ENCODE measurements at places on chromosomes 1 and 21. TPM values are rescaled to one million over a fixed set of nuclear protein-coding genes. Genes with fewer than 3 reads are reported as not detected.
A peak's percentile ranks its signal among the peaks of the same experiment; 100 is the strongest.

GRCh38 chr1:233665575-233666270, 51.8 kb downstream of the KCNK1 start:
- H3K27ac ChIP-seq = no peak overlapping the region
- no peaks in the 10 kb centered on the region for H3K4me1 ChIP-seq
- H3K27me3 ChIP-seq = no peaks in the 10 kb centered on the region
- DNase-seq = no peak
- no peaks in the 10 kb centered on the region for H3K36me3 ChIP-seq
- no peak overlapping the region for H3K4me3 ChIP-seq

GRCh38 chr1:169999331-169999741, 75.2 kb downstream of the KIFAP3 start:
- H3K36me3 ChIP-seq = no peaks in the 10 kb centered on the region
- DNase-seq = peak; percentile 24
- H3K27me3 ChIP-seq = no peaks in the 10 kb centered on the region
- no peak overlapping the region for H3K27ac ChIP-seq
- H3K4me1 ChIP-seq = peaks cover 18% of the 10 kb centered on the region

GRCh38 chr1:17717594-17718535, 37.3 kb upstream of the ACTL8 start:
- H3K4me1 ChIP-seq = no peaks in the 10 kb centered on the region
- no peak for DNase-seq
- no peak overlapping the region for H3K4me3 ChIP-seq
- H3K27ac ChIP-seq = no peak overlapping the region
- no peaks in the 10 kb centered on the region for H3K27me3 ChIP-seq
- no peaks in the 10 kb centered on the region for H3K36me3 ChIP-seq

DNA sequence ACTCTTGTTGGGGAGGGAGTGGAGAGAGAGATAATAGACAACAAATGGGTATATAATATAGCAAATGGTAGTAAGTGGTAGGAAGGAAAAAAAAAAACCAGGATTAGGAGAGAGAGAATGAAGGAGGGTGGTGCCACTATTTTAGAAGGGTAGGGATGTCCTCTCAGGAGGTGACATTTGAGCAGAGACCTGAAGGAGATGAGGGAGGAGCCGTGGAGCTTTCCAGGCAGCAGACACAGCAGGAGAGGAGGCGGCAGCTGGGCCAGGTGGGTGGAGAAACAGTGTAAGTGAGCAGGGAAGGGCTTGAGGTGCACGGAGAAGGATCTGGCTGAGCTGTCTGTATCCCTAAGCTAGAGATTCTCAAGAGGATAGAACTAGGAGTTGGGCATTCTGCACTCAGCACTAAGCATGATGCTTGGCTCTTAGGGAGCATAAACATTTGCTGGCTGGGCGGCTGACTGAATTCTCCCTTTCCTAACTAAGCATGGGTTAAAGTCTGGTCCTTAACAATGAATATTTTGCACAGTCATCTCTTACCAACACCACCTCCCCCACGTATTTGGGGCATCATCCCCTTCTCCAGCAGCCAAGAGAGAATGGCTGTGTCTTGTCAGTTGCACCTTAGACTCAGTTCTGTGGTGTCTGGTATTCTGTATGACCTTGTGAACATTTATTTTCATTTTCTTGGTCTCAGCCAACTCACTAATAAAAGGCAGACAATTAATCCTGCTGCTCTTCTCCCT, 27.6 kb upstream of the SARS1 start:
- H3K27me3 ChIP-seq = no peaks in the 10 kb centered on the region
- H3K36me3 ChIP-seq = no peaks in the 10 kb centered on the region
- H3K27ac ChIP-seq = no peak overlapping the region
- no peak overlapping the region for H3K4me3 ChIP-seq
- DNase-seq = no peak

DNA sequence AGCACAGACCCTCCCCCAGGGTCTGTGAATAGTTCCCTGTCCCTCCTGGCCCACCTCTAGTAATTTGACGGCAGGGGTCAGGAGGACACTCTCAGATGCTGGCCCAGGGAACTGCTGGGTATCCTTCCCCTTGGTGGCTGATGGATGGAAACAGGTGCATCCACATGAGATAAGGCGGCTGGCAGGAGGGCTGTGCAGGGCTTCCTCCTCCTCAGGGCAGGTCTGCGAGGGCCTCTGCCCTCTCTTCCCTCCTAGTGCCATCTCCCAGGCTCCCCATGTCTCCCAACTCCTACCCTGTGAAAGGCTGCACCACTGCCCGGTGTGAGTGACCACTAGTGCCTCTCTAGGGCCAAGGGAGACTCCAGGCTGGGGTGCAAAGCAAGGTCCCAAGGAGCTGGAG, 123.9 kb downstream of the GLIS1 start:
- no peak overlapping the region for H3K27ac ChIP-seq
- H3K4me1 ChIP-seq = no peaks in the 10 kb centered on the region
- no peaks in the 10 kb centered on the region for H3K36me3 ChIP-seq
- H3K27me3 ChIP-seq = no peaks in the 10 kb centered on the region
- H3K4me3 ChIP-seq = no peak overlapping the region

- H3K4me3 ChIP-seq = no peak overlapping the region
- H3K36me3 ChIP-seq = peaks cover 41% of the 10 kb centered on the region
- H3K27me3 ChIP-seq = no peaks in the 10 kb centered on the region
- peaks cover 15% of the 10 kb centered on the region for H3K4me1 ChIP-seq
- DNase-seq = no peak
These were observed 4.1 kb upstream of the CCDC24 start for GRCh38 chr1:43987159-43987902.

GRCh38 chr1:211965108-211965805, 70.1 kb downstream of the INTS7 start:
- H3K4me3 ChIP-seq = no peak overlapping the region
- peaks cover 58% of the 10 kb centered on the region for H3K36me3 ChIP-seq
- no peaks in the 10 kb centered on the region for H3K27me3 ChIP-seq
- no peak overlapping the region for H3K27ac ChIP-seq
- no peaks in the 10 kb centered on the region for H3K4me1 ChIP-seq
- DNase-seq = no peak

- H3K4me1 ChIP-seq = peaks cover 27% of the 10 kb centered on the region
- peak overlapping the region; percentile 84 for H3K27ac ChIP-seq
- no peak overlapping the region for H3K4me3 ChIP-seq
- no peaks in the 10 kb centered on the region for H3K27me3 ChIP-seq
These were observed 32.6 kb downstream of the OPTC start for GRCh38 chr1:203526572-203526971.

DNA sequence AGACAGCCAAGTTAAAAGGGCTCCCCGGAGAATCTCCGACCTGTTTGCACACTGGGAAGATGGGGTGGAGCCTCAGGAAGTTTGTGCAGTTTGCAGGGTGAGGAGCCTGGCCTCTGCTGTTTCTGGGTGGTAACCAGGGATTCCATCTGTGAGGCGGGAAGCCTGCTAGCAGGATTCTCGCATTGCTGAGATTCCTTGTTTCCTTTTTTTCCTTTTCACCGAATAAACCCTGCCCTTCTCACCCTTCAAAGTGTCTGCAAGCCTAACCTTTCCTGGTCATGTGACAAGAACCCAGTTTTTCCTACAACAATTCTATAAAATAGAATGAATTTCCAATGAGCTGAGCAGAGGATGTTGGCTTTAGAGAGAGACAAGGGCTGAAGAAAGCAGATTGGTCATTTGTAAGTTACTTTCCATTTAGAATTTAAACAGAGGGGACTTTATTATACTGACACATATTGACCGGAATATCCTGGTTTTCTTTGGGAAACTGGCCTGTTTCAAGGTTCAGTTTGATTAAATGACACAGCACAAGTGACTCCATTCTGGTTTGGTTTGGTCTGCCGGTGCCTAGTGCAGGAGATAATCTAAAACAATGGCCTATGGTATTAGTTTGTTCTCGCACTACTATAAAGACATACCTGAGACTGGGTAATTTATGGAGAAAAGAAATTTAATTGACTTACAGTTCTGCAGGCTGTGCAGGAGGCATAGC, 48.7 kb upstream of the DNAH14 start:
- DNase-seq = no peak
- H3K36me3 ChIP-seq = no peaks in the 10 kb centered on the region
- no peak overlapping the region for H3K4me3 ChIP-seq
- H3K27ac ChIP-seq = no peak overlapping the region
- H3K27me3 ChIP-seq = peaks cover 5% of the 10 kb centered on the region

GRCh38 chr1:59305188-59305587, 8.3 kb downstream of the FGGY start:
- H3K4me3 ChIP-seq = no peak overlapping the region
- H3K27me3 ChIP-seq = no peaks in the 10 kb centered on the region
- H3K36me3 ChIP-seq = no peaks in the 10 kb centered on the region
- no peak overlapping the region for H3K27ac ChIP-seq
- no peak for DNase-seq

DNA sequence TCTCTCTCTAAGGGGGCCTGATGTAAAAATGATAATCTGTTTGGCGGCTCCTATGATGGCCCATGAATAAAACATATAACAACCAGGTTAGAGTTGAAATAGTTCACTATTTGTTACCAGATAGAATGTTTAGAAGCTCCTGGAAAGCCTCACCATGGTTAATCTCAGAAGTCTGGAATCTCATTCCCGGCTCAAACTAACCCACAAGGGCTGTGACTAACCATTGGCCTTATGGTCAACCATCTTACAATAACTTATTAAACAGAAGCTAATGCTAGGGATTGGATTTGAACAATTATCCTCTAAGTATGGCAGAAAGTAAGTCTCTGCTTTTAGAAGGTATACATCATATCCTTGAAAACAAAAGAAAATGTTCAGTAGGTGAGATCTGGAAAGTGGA, 134.1 kb upstream of the ADGRL2 start:
- H3K4me3 ChIP-seq = no peak overlapping the region
- H3K36me3 ChIP-seq = no peaks in the 10 kb centered on the region
- DNase-seq = no peak
- H3K27me3 ChIP-seq = no peaks in the 10 kb centered on the region
- no peaks in the 10 kb centered on the region for H3K4me1 ChIP-seq

The RSBN1 gene
- total RNA-seq = 26.4 TPM

The SRGAP2C gene
- total RNA-seq = 55.1 TPM

The DMBX1 gene
- not detected for total RNA-seq

The MYCL gene
- total RNA-seq = 0.87 TPM

The SPRR5 gene
- total RNA-seq = not detected

The PDZK1IP1 gene
- not detected for total RNA-seq
